Ureter (tissue), 1 donor: ENCODE measurements at places on chromosomes 1 and 21. TPM values are rescaled to one million over a fixed set of nuclear protein-coding genes. Genes with fewer than 3 reads are reported as not detected.

The PTGFR gene
- total RNA-seq = 4.6 TPM

DNA sequence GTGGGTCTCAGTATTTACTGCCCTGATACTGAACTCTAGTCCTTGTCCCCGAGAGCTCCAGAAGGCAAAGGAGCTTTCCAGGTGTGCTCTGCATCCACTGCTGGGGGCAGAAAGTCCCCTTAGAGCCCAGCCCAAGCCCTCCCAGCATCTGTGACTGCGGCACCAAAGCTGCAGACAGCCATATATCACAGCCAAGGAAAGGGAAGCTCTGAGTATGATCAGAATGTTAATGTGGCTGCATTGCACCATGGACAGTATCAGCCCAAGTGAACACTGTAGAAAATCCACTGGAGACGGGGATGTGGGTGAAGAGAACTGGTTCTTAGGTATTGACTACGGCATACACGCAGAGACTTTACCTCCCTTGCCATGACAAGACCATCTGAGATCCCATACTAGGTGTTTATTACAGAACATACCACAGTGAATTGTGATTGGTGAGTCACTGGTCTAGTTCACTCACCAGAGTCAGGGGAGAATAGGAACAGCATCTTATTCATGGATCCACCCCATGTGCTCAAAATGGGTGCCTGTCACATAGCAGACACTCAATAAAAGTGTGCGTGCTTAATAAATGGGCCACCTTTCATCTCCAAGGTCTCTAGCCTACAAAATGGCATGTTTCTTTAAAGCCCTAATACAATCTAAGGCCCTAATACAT lies 170.3 kb downstream of the HHIPL2 start:
- DNase-seq = no peak

- no peak for DNase-seq
Measured at GRCh38 chr1:2561898-2562895, 6.0 kb downstream of the TNFRSF14 start.

GRCh38 chr1:43492826-43493225 lies 37.9 kb upstream of the PTPRF start:
- DNase-seq = no peak
